ENCODE measurements at places on chromosomes 3 and 15.

GRCh38 chr3:168030577-168030976 is 65.1 kb downstream of the GOLIM4 start:
- DNase-seq, result no peak

DNA sequence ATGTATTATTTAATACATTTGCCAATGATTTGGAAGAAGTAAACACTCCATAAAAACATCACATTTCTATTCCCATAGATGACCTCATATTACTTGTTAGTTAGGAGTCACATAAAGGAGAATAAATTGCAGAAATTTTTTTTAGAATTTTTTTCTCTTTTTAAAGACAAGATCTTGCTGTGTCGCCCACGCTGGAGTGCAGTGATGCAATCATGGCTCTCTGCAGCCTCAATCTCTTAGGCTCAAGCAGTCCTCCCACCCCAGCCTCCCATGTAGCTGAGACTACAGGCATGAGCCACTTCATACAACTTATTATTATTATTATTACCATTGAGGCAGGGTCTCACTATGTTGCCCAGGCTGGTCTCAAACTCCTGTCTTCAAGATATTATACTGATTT is 12.3 kb upstream of the USP8 start:
- DNase-seq, result no peak

GRCh38 chr15:38427380-38427779 is 26.5 kb upstream of the FAM98B start:
- no peak for DNase-seq

GRCh38 chr3:99366663-99367429 is 271.5 kb upstream of the COL8A1 start:
- no peak for DNase-seq

- no peak for DNase-seq
Measured at GRCh38 chr3:45606991-45607712, 12.6 kb downstream of the LIMD1 start.

GRCh38 chr3:87498358-87499080 is 222.1 kb upstream of the POU1F1 start:
- DNase-seq, result no peak

- DNase-seq, result no peak
Measured at GRCh38 chr3:46883054-46883829, 5.7 kb downstream of the PTH1R start.

GRCh38 chr3:53712817-53713388 is 133.3 kb downstream of the CHDH start:
- no peak for DNase-seq

DNA sequence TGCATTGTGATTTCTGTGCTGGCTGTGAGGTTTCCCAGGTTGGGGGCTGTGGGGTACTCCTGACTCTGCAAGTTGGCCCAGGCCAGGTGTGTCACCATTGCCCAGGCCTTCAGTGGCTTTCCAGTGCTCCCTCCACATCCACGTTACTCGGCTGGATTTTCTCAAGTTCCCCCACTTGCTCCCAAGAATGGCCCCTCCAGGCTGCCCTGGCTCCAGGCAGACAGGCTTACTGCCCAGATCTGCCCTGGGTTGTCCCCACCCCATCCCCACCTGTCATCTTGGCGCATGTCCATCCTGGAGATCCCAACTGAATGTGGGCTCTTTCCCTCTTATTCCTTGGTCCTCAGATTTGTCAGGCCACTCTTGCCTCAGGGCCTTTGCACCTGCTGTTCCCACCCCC is 3.6 kb downstream of the APBA2 start:
- no peak for DNase-seq

GRCh38 chr3:143291836-143292447 is 172.4 kb downstream of the CHST2 start:
- DNase-seq, result no peak

DNA sequence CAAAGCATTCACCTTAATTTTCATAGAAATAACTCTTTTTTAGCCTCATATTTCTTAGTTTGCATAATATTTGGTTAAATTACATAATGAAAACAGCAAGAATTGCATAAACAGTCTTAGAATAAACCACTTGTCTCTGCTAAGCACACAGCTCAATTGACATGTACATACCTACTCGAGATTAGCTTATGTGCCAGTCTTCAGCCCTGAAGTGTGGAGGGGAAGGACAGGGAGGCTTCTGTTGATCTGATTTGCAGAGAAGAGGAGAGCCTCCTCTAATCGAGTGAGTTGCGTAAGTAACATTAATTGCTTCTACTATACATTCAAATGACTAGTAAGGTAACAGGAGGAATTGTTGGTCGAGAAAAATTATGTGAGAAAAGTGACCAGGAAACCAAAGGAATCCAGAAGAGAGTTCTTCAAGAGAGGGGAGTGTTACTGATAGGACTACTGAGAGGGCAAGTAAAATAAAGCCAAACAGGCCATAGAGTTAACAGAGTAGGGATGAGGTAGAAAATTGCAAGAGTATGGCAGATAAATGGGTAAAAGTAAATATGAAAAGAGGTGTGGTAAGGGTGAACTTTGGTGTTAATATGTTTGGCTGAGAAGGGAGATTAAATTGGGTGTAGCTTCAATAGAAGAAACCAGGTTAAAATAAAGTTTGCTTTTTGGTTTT is 7.1 kb upstream of the GOLIM4 start:
- DNase-seq, result no peak

GRCh38 chr3:58989955-58990354 is 59.9 kb downstream of the CFAP20DC start:
- DNase-seq, result no peak

DNA sequence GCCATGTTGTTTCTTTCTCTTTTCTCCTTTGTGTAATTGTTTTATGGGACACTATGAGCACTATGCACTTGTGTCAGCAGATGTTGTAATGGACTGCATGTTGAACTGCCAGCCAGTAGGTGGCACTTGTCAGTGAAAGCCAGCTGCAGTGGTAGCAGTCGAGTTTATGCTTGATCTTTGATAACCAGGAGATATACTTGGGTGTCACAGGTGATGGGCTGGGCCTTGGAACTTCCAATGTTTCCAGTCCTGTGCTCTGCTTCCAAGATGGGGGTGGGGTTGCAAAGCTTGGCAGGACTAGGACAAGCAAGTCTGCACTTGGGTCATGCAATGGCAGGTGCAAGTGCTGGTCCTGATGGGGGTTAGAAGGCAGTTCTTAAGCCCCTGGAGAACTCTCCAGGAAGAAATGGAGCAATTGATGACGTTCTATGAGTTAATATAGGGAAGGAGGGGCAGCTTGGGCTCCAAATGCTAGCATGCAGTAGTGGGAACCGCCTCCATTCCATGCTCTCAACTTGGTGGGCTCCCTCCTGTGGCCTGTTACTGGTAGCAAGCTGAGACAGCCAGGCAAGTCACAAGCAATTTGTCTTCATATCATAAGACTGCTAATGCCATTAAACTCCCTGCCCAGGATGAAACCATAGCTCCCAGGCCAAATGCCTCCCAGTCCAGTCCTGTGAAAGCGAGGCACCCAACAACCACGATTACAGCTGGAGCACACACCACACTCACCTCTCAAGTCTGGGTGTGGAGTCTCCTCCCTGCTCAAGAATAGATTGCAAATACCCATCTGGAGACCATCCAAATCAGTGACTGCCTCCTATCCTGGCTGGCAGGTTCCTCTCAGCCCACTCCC is 287.2 kb downstream of the CGGBP1 start:
- peak; percentile 61 for DNase-seq

- peak; percentile 73 for DNase-seq
Measured at GRCh38 chr3:27632431-27633223, 89.5 kb downstream of the EOMES start.

- DNase-seq, result no peak
Measured at GRCh38 chr3:39136533-39137434, 16.6 kb downstream of the CSRNP1 start.

- no peak for DNase-seq
Measured at GRCh38 chr3:194854659-194855390, 169.1 kb downstream of the FAM43A start.

- no peak for DNase-seq
Measured at GRCh38 chr3:24110051-24110450, 165.0 kb downstream of the NR1D2 start.

- DNase-seq, result no peak
Measured at GRCh38 chr3:130669740-130670139, 76.9 kb downstream of the PIK3R4 start.

GRCh38 chr3:30615615-30616346 is 9.4 kb downstream of the TGFBR2 start:
- DNase-seq, result no peak

DNA sequence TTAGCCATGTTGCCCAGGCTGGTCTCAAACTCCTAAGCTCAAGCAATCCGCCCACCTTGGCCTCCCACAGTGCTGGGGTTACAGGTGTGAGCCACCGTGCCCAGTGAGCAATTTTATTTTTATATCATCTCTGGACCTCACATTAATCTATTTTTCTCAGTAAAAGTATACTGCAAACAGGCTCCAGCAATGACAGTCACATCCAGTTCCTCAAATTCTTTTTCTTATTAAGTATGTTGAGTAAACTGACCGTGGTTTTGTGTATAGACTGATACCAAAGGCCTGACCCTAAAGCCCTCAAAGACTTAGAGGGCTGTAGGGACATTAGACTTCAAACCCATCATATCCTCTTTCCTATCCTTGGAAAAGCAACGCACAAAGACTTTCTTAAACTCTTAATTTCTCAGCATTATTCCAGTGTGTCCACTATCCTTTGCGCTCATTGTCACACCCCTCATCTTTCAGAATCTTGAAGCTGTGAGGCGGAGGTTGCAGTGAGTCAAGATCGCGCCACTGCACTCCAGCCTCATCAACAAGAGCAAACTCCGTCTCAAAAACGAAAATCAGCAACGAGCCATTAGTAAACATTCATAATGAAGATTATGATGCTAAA is 2.0 kb downstream of the NGLY1 start:
- DNase-seq, result no peak

DNA sequence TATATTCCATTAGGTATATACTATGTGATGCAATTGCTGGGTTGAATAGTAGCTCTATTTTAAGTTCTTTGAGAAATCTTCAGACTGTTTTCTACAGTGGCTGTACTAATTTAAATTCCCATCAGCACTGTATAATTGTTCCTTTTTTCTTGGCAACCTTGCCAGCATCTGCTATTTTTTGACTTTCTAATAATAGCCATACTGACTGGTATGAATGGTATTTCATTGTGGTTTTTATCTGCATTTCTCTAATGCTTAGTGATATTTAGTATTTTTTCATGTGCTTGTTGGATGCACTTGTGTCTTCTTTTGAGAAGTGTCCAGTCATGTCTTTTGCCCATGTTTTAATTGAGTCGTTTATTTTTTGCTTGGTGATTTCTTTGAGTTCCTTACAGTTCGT is 145.1 kb upstream of the PLSCR5 start:
- DNase-seq, result no peak

GRCh38 chr3:71045917-71046282 is 537.6 kb downstream of the FOXP1 start:
- no peak for DNase-seq

GRCh38 chr3:184257083-184257915 is 4.1 kb downstream of the CAMK2N2 start:
- no peak for DNase-seq

- no peak for DNase-seq
Measured at GRCh38 chr15:85708402-85708941, 86.3 kb downstream of the KLHL25 start.

GRCh38 chr3:107633327-107634098 is 110.8 kb downstream of the BBX start:
- DNase-seq, result no peak

DNA sequence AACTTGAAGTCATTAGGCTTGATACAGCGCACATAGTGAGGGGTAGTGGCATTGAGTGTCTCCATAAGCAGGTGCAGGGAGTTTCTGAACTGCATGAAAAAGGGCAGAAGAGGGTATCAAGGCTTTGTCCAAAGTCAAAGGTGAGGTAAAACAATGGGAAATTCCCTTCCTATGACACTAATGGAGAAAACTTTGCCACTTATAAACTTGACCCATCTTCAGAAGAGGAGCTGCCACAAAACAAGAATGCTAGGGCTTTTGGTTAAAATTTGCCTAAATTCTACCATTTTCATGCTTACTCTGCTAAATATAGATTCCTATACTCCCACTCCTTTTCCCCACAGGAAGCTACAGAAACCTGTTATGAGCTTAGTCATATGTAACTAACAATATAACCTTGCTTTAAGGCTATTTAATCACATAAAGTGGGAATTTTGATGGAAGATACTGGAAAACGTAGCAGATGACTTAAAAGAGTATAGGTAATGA is 87.5 kb upstream of the MYO5C start:
- no peak for DNase-seq

GRCh38 chr3:114144909-114145688 is 33.8 kb downstream of the DRD3 start:
- no peak for DNase-seq

GRCh38 chr15:33114374-33114717 is 80.2 kb downstream of the FMN1 start:
- no peak for DNase-seq

DNA sequence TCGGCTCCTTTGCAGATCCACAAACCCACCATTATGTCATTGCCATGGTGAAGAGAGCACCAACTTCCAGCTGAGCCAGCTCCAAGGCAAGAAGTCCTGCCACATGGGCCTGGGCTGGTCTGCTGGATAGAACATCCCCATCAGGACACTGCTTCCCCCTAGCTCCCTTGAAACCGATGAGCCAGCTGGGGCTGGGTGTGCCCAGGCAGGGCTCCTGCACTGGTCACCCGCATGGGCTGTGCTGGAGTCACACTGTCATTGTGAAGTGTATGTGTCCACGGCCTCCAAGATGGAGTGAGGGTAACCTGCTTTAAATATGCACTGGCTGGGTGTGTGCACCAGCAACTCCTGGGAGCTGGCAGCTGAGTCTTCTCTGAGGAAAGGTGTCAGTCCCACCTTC is 31.0 kb upstream of the TOPBP1 start:
- DNase-seq, result no peak

GRCh38 chr15:98653686-98654085 is 5.3 kb downstream of the IGF1R start:
- DNase-seq, result no peak

DNA sequence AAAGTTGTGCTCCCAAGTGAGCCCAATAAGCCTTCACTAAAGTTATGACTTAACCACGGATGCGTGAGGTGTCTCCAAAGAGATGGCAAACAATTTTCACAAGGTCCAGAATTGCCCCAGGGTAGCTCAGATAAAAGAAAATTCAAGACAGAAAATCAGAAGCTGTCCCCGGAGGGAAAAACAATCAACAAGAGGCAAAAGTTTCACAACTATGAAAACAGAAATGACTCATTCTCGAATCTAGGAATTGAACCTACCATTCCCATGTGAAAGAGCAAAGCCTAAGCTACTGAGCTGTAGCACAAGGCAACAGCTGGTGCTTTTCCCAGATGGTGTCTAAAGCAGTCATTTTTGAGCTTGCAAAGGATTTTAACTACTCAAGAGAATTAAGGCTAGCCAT is 33.5 kb upstream of the MKRN3 start:
- DNase-seq, result no peak

- no peak for DNase-seq
Measured at GRCh38 chr15:36331531-36332275, 247.7 kb upstream of the CDIN1 start.
